Central memory CD8-positive, alpha-beta T cell (primary cell): ENCODE measurements at places on chromosomes 6 and 20.

GRCh38 chr6:47405273-47405672, 72.3 kb upstream of the CD2AP start:
- H3K27me3 ChIP-seq: peaks cover 8% of the 10 kb centered on the region
- no peak overlapping the region for H3K4me3 ChIP-seq
- no peaks in the 10 kb centered on the region for H3K36me3 ChIP-seq
- no peak for DNase-seq
- H3K27ac ChIP-seq: no peak overlapping the region

DNA sequence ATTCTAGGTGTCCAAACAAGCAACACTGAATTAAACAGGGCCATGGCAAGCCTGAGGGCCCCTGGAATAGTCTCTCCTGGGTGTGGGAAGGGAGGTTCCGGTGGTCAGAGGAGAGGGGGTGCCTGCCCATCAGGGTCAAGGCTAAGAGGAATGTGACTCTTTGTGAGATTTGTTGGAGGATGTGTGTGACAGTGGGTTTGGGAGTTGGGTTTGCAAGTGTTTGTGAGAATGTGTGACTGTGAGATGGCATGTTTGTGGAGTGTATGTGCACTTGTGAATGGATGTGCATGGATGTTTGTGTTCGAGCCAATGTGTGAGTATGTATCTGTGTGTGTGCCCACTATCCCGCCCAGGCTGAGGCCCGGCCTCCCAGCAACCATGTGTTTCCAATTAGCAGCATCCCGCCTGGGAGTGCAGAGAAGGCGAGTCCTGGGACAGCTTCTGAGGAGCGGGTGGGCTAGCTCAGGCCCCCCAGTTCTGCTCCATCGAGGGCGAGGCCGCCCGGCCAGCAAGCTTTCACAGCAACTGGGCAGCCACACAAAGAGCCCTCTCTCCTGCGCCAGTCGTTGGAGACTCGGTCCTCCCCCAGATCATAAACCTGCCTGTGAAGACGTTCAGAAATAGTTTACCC, 12.6 kb downstream of the FOXC1 start:
- H3K27ac ChIP-seq: no peak overlapping the region
- peaks cover 65% of the 10 kb centered on the region for H3K27me3 ChIP-seq
- no peak overlapping the region for H3K4me3 ChIP-seq
- peaks cover 10% of the 10 kb centered on the region for H3K4me1 ChIP-seq
- DNase-seq: no peak
- peaks cover 4% of the 10 kb centered on the region for H3K36me3 ChIP-seq

- H3K4me3 ChIP-seq: no peak overlapping the region
- DNase-seq: no peak
- peaks cover 19% of the 10 kb centered on the region for H3K27me3 ChIP-seq
- no peaks in the 10 kb centered on the region for H3K36me3 ChIP-seq
- H3K4me1 ChIP-seq: no peaks in the 10 kb centered on the region
Observed at GRCh38 chr6:139833592-139833991, 459.1 kb upstream of the CITED2 start.

GRCh38 chr6:46217671-46218131, 46.9 kb upstream of the ENPP5 start:
- no peaks in the 10 kb centered on the region for H3K4me1 ChIP-seq
- H3K36me3 ChIP-seq: no peaks in the 10 kb centered on the region
- H3K27me3 ChIP-seq: no peaks in the 10 kb centered on the region
- H3K27ac ChIP-seq: no peak overlapping the region

- H3K27me3 ChIP-seq: peaks cover 25% of the 10 kb centered on the region
- peaks cover 2% of the 10 kb centered on the region for H3K36me3 ChIP-seq
- DNase-seq: no peak
- H3K27ac ChIP-seq: no peak overlapping the region
Observed at GRCh38 chr20:1207293-1207878, 4.1 kb downstream of the C20orf202 start.

DNA sequence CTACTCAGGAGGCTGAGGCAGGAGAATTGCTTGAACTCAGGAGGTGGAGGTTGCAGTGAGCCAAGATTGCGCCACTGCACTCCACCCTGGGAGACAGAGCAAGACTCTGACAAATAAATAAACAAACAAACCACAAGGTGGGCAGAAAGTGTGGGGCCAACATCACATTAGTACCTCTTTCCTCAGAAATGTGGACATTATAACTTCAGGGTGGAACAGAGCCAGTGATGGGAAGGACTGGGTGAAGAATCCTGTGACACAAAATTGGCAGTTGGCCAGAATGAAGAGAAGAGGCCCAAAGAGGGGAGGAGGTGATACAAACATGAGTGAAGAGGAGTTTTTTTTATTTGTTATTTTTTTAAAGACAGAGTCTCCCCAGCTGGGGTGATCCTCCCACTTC, 50.6 kb downstream of the NUP153 start:
- H3K27me3 ChIP-seq: no peaks in the 10 kb centered on the region
- peaks cover 37% of the 10 kb centered on the region for H3K36me3 ChIP-seq
- no peak for DNase-seq

DNA sequence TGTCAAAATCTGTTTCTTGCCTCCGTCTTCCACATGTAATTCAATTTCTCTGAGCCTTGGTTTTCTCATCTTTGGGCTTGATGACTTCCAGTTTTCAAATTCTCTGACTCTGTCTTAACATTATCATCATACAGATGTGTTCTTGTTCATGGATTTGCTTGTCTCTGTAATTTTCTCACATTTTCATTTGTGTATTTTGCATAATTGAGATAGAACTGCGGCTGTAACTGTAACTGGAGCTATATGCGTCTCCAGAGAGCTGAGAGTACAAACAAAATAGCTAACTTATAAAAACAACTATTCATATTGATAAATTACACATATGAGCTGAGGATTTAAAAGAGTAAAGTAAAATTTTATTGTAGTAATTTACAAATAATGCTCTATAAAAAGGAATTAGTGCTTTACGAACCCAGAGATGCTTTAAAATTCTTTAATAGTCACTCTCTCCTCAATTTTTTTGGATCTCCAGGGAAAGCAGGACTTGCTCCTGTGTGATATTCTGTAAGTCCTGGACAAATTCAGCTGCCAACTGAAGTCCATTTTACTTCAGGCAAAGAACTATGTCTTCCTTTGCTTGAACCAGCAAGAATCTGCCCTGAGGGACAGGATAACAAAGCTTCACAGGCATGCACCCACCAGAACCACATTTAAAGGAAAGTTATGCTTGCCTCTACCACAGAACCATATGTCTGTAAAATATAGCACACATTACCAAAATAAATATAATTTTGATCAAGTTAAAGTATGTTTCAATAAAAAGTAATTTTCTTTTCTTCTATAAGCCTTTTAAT, 288.3 kb downstream of the KHDC1L start:
- H3K27ac ChIP-seq: no peak overlapping the region
- no peak for DNase-seq
- H3K4me1 ChIP-seq: no peaks in the 10 kb centered on the region
- H3K4me3 ChIP-seq: no peak overlapping the region
- H3K27me3 ChIP-seq: no peaks in the 10 kb centered on the region

- no peak overlapping the region for H3K27ac ChIP-seq
- H3K4me1 ChIP-seq: no peaks in the 10 kb centered on the region
- H3K27me3 ChIP-seq: peaks cover 42% of the 10 kb centered on the region
- H3K4me3 ChIP-seq: no peak overlapping the region
- no peaks in the 10 kb centered on the region for H3K36me3 ChIP-seq
Observed at GRCh38 chr6:17086469-17086868, 15.4 kb upstream of the STMND1 start.

DNA sequence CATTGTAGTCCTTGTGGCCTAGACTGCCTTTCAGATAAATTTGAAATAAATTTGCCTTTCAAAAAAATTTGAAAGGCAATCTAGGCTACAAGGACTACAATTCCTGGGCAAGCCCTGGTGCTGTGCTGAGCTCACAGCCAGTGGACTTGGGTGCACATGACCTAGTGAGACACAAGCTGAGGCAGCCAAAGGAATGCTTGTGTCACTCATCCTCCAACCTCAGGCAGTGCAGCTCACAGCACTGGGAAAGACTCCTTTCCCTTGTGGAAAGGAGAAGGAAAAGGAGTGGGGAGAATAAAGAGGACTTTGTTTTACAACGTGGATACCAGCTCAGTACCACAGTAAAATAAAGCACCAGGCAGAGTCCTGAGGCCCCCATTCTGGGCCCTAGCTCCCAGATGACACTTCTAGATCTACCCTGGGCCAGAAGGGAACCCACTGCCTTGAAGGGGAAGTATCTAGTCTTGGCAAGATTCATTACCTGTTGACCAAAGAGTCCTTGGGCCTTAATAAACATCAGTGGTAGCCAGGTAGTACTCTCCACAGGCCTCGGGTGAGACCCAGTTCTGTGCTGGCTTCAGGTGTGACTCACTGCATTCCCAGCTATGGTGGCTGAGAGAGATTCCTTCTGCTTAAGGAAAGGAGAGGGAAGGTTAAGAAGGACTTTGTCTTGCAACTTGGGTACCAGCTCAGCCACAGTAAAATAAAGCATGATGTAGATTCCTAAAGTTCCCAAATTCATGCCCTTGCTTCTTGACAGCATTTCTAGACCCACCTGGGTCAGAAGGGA, 659.7 kb upstream of the FLRT3 start:
- H3K27me3 ChIP-seq: no peaks in the 10 kb centered on the region
- no peak for DNase-seq
- H3K4me1 ChIP-seq: no peaks in the 10 kb centered on the region
- H3K36me3 ChIP-seq: no peaks in the 10 kb centered on the region
- no peak overlapping the region for H3K27ac ChIP-seq

DNA sequence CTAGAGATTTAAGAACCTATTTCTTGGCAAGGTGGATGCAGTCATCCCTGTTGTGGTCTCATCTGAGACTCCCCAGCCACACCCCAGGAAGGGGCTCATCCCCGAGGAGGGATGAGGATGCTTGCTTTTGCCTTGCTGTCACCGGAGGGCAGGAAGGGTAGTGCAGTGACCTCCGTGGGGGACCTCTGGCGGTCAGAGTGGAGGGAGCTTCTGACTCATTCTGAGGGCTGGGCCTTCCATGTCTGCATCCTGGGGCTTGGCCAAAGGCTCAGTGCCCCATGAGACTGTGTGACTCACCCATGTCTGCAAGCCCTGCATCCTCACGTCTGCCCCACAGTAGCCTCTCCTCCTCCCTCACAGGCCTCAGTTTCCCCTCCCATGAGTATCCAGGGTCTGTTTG, 38.7 kb downstream of the UQCC2 start:
- DNase-seq: no peak
- no peak overlapping the region for H3K27ac ChIP-seq
- H3K4me3 ChIP-seq: no peak overlapping the region
- no peaks in the 10 kb centered on the region for H3K27me3 ChIP-seq
- peaks cover 14% of the 10 kb centered on the region for H3K36me3 ChIP-seq

GRCh38 chr6:125104425-125104824, 49.1 kb upstream of the TPD52L1 start:
- peaks cover 6% of the 10 kb centered on the region for H3K4me1 ChIP-seq
- no peak for DNase-seq
- no peak overlapping the region for H3K4me3 ChIP-seq
- no peaks in the 10 kb centered on the region for H3K27me3 ChIP-seq

DNA sequence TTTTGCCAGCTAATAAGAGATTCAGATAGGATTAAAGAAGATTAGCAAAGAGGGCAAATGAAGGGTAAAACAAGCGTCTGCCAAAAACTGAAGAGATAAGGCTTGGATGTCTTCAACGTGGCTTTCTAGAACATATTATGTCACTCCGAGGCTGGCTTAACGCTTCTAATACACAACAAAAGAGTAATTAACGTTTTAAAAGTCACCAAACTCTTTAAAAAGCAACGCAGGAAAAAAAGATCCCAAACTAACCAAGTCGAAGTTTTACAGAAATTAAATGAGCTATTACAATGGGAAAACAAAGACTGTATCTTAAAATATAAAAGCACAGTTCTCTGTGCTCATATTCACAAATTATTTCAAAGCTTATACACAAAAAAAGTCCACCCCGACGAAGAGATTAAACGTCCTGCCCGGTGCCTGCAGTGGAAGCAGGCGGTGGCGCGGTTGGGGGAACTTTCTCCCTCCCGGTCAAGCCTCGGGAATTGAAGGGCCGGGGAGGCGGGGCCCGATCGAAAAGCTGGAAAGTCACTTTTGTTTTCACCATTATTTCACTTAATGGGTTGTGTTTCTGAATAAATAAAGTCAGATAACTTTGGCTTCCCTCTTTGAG, 1.2 kb downstream of the MAK start:
- peak overlapping the region; percentile 66 for H3K4me3 ChIP-seq
- DNase-seq: no peak
- H3K36me3 ChIP-seq: peaks cover 8% of the 10 kb centered on the region
- H3K27ac ChIP-seq: no peak overlapping the region

DNA sequence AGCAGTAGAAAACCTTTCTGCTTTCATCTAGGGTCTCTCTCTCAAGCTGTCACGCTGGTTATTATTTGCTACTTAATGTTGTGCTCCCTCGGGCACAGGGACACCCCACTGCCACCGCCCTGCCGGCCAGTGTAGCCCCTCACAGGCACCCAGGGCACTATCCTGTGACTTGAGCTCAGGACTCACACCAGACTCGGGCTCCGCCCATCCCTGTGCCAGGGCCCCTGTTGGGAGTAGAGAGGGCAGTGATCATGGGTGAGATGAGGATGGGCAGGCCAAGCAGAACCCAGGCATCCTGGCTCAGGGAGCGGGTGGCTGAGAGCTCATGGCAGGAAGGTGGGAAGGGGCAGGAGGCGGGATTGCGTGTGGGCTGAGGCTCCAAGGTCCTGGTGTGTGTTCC, 371.9 kb downstream of the ZFAND3 start:
- peaks cover 7% of the 10 kb centered on the region for H3K4me1 ChIP-seq
- no peak overlapping the region for H3K27ac ChIP-seq
- H3K36me3 ChIP-seq: peaks cover 12% of the 10 kb centered on the region
- H3K4me3 ChIP-seq: peak overlapping the region; percentile 34
- no peaks in the 10 kb centered on the region for H3K27me3 ChIP-seq

DNA sequence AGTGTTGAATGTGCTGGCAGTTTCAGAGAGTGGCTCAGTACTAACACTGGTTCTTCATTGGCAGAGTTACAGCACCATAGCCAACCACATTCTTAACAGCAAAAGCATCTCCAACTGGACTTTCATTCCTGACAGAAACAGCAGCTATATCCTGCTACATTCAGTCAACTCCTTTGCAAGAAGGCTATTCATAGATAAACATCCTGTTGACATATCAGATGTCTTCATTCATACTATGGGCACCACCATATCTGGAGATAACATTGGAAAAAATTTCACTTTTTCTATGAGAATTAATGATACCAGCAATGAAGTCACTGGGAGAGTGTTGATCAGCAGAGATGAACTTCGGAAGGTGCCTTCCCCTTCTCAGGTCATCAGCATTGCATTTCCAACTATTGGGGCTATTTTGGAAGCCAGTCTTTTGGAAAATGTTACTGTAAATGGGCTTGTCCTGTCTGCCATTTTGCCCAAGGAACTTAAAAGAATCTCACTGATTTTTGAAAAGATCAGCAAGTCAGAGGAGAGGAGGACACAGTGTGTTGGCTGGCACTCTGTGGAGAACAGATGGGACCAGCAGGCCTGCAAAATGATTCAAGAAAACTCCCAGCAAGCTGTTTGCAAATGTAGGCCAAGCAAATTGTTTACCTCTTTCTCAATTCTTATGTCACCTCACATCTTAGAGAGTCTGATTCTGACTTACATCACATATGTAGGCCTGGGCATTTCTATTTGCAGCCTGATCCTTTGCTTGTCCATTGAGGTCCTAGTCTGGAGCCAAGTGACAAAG, 17.0 kb upstream of the ADGRF4 start:
- peaks cover 2% of the 10 kb centered on the region for H3K36me3 ChIP-seq
- H3K27ac ChIP-seq: no peak overlapping the region
- H3K4me1 ChIP-seq: no peaks in the 10 kb centered on the region
- no peak overlapping the region for H3K4me3 ChIP-seq
- no peak for DNase-seq
